ENCODE measurements at places on chromosomes 6 and 20.

GRCh38 chr20:39878809-39879208 is 810.2 kb downstream of the MAFB start:
- DNase-seq = no peak

GRCh38 chr20:50588034-50588736 is 78.0 kb downstream of the PTPN1 start:
- peak; percentile 51 for DNase-seq

- no peak for DNase-seq
Measured at GRCh38 chr20:43942201-43942590, 27.5 kb downstream of the TOX2 start.

- DNase-seq = no peak
Measured at GRCh38 chr6:40349901-40350746, 237.0 kb downstream of the LRFN2 start.

DNA sequence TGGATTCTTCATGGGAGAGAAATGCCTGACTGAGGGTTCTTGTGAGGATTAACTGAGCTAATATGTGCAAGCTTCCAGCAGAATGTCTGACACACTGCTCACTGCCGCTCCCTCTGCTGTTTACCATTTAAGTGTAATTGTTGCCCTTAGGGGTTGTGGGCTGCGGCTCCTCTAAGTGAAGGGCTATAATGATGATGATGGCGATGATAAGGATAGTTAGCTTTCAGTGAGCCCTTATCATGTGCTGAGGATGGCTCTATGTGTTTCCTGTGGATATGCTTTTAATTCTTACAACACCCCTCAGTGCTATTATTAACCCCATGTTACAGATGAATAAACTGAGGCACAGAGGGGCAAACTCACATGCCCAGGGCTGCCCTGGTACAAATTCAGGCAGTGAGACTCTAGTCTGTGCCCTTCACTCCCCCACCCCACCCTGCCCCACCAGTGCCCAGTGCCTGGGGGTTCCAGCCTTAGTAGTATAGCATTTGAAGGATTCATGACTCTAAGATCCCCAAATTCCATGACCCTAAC is 33.4 kb downstream of the TGM2 start:
- peak; percentile 9 for DNase-seq

DNA sequence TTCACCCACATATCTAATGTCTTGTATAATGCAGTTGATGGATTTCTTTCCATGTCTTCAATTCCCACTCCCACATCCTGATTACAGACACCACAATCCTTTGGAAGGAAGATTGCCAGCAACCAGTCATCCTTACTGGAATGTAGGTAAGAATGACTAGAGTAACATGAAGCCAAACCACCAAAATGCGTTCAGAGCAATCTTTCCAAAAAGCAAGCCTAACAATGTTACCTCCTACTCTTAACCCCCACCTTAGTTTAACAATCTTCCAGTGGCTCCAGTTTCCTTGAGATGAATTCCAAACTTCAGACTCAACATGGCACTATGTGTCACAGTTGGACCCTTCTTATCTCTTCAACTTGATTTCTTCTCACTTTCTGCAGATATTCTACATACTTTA is 685.6 kb downstream of the DOK5 start:
- DNase-seq = no peak

DNA sequence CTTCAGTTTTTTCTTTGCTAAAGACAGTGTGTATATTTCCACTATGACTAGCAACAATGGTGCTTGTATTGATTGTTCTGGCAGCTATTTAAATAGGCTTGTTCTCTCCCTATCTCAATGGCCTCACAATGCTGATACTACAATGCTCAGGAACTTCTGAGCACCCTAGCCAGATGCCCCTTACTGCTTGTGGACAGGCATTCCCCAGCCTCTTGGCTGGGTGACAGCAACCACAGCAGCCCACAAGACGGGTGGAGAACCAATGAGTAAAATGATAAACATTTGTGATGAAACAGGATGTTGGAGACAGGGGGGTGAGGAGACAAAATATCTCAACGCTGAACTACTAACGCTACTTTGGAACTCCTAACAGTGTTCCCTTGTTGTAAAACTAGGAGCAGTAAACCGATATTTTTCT is 42.3 kb downstream of the HIVEP2 start:
- peak; percentile 49 for DNase-seq

- no peak for DNase-seq
Measured at GRCh38 chr20:48633620-48634257, 194.1 kb downstream of the PREX1 start.

GRCh38 chr6:72133324-72133723 is 247.0 kb downstream of the RIMS1 start:
- no peak for DNase-seq

DNA sequence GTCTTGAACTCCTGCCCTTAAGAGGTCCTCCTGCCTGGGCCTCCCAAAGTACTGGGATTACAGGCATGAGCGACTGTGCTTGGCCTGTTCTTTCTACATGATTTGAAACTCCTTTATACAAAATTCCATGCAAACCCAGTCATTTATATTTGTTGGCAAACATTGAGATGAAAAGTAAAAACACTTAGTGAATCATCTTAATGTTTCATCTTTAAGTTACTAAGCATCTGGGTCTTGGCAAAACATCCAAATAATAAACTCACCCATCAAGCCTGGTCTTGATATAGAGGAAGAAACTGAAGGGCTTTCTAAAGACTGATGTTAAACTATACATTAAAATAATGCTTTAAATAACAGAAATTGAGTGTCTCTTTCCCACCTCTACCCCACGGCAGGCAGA is 95.1 kb downstream of the FUT9 start:
- DNase-seq = no peak

DNA sequence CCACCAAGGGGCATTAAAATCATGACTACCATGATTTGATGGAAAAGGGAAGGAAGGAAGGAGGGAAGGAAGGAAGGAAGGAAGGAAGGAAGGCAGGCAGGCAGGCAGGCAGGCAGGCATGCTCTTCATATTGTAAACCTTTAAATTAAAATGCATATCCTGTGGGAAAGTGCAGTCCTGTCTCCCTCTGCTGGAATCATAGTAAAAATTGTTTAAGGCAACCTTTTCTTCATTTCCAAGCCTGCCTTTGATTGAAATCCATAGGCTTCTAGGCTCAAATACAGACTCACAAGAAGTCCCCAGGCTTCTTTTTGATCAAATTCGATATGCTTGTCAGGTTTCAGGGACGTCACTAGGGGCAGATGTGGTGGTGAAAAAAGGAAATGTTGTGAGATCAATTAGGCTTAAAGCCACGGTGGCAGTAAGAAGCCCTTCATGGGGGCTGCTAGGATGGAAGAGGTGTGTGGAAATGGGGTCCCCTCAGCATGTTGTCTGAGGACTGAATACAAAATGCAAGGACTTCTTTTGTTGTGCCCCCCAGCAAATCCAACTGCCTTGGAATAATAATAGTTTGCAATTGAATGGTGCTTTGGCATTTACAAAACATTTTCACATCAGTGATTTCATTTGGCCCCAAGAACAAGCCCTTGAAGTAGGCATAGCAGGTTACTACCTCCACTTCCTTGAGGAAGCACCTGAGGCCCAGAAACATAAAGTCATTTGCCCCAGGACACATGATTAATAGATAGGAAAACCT is 25.6 kb upstream of the GABRR1 start:
- DNase-seq = no peak

GRCh38 chr20:47220161-47220582 is 136.3 kb downstream of the ZMYND8 start:
- DNase-seq = no peak

GRCh38 chr6:139027620-139028182 is 844 bp upstream of the ABRACL start:
- no peak for DNase-seq

DNA sequence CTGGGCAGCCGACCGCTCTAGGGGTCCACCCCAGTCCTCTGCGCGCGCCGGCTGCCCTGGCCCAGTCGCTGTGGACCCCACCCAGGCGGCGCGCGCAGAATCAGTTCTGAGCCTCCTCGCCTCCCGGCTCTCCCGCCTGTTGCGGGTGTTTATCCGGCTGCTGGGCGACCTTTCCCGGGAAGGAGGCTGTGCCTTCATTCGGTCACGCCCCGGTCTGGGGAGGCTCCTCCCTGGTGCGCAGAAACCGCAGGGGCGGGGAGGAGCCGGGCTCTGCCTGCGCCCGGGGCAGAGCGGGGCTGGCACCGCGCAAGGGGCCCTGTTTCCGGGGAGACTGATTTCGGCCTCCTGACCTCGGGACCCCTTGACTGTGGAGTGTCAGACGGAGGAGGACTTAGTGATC is 80.8 kb upstream of the EYS start:
- DNase-seq = no peak

DNA sequence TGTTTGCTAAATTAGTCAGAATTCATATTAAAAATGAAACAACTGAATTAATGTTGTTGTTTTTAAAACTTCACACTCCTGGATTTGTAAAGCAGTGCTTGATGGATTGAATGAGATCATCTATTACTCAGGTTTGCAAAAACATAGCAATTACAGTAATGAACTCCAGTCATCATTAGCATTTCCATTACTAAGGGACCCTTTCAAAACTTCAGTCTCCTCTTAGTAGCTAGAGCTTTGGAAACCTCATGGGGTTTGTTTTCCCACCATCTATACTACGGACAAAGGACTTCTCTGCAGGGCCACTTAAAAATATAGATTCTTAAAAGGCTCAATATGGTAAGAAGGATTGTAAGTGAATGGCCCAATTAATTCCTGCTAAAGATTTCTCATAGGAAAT is 209.9 kb upstream of the PRND start:
- DNase-seq = no peak

GRCh38 chr6:116925088-116925794 is 48.2 kb downstream of the RFX6 start:
- no peak for DNase-seq

Measured in tibial artery (tissue), 4 donors.